ENCODE measurements at places on chromosomes 3 and 15. TPM values are rescaled to one million over a fixed set of nuclear protein-coding genes. Genes with fewer than 3 reads are reported as not detected.

Gene FES
- 8.7 TPM for polyA plus RNA-seq

Gene FRMD4B
- 57.2 TPM for polyA plus RNA-seq

Gene NUP210
- 15.2 TPM for polyA plus RNA-seq

Gene SMCO1
- not detected for polyA plus RNA-seq

Gene AMT
- 22.2 TPM for polyA plus RNA-seq

Gene CHRM5
- 1.2 TPM for polyA plus RNA-seq

Gene MB21D2
- polyA plus RNA-seq = 18.9 TPM

Gene RYR3
- polyA plus RNA-seq = 33.6 TPM

Gene DNAJB8
- polyA plus RNA-seq = not detected

Gene CPNE9
- polyA plus RNA-seq = 5.3 TPM

Gene TMEM212
- polyA plus RNA-seq = 0.41 TPM

Gene SLTM
- 90.5 TPM for polyA plus RNA-seq

Gene ZPLD1
- polyA plus RNA-seq = 1.0 TPM

Gene CYP1A2
- 0.29 TPM for polyA plus RNA-seq

Gene CDC25A
- 8.0 TPM for polyA plus RNA-seq

Gene INKA1
- 7.6 TPM for polyA plus RNA-seq

Gene AHSG
- 0.27 TPM for polyA plus RNA-seq

Gene TOPBP1
- 27.5 TPM for polyA plus RNA-seq

Gene BDH1
- polyA plus RNA-seq = 46.5 TPM

Gene SERINC4
- 0.29 TPM for polyA plus RNA-seq

Gene FGF12
- polyA plus RNA-seq = 94.5 TPM

Gene SLC22A14
- polyA plus RNA-seq = 0.75 TPM

Gene SI
- 0.05 TPM for polyA plus RNA-seq

Gene NEK10
- polyA plus RNA-seq = 6.1 TPM

Gene ITIH4
- polyA plus RNA-seq = 6.4 TPM

Gene ARPIN
- polyA plus RNA-seq = 25.2 TPM

Gene TM4SF4
- polyA plus RNA-seq = not detected

All from spinal cord (tissue), 10 donors.